ENCODE measurements at places on chromosomes 4 and X.

DNA sequence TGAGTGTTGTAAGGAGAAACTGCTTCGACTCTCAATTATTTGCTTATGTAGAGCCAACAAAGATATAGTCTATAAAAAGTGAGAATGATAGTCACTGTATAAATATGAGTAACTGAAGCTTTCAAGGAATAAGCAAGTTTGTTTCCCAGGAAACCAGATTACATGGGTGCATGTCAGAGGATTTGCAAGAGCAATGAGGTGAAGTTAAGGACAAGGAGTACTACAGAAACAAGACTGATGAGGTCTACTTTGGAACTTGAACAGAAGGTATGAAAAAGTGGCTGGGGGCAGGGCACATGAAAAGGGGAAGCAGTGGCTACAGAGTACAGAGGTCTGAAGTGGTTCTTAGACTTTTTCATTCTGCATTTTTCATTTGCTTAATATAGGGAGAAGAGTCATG lies 321.0 kb upstream of the CXXC4 start:
- no peak for DNase-seq

DNA sequence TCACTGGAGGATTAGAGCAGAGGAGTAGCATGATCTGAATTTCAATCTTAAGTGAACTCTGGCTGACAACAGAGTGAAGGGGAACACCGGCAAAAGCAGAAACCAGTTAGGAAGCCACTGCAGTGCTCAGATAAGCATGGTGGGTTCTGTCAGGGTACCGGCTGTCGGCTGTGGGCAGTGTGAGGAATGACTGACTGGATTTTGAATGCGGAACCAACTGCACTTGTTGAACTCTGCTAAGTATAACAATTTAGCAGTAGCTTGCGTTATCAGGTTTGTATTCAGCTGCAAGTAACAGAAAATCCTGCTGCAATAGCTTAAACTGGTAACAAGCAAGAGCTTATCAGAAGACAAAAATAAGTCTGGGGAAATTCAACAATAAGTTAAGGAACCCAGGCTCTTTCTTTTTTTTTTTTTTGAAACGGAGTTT lies 5.2 kb downstream of the HTT start:
- no peak for DNase-seq

- DNase-seq, result no peak
These were observed 5.5 kb downstream of the CAMK2D start for GRCh38 chr4:113756005-113756410.

DNA sequence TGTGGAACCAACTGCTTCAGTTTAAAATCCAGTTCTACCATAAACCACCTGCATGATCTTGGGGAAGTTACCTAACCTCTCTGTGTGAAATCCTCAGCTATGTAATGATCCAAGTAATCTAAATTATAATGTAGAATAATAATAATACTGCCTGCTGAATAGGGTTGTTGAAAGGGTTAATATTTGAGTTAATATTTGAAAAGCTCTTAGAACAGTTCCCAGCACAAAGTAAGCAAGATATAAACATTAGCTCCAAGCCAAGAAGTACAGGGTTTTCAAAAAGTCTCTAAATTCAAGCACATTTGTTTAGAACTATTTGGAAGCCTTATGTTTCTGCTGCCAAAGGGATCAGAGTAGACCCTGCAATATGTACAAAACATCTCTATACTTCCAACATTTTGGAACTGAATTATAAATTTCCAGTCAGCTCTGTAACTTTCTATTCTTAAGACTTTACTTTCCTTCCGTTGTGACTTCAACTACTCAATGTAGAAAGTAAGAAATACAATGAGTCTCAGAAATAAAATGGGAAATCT lies 76.7 kb upstream of the FAM9C start:
- DNase-seq, result no peak

- DNase-seq, result no peak
These were observed 366.5 kb upstream of the BOD1L1 start for GRCh38 chr4:13994016-13994415.

GRCh38 chrX:35726176-35726575 lies 72.0 kb upstream of the MAGEB16 start:
- DNase-seq, result no peak

- no peak for DNase-seq
These were observed 96.8 kb downstream of the FNIP2 start for GRCh38 chr4:158865520-158866177.

- DNase-seq, result no peak
These were observed 598 bp downstream of the MAOB start for GRCh38 chrX:43881410-43882293.

GRCh38 chr4:24557026-24558025 lies 27.0 kb downstream of the DHX15 start:
- no peak for DNase-seq

DNA sequence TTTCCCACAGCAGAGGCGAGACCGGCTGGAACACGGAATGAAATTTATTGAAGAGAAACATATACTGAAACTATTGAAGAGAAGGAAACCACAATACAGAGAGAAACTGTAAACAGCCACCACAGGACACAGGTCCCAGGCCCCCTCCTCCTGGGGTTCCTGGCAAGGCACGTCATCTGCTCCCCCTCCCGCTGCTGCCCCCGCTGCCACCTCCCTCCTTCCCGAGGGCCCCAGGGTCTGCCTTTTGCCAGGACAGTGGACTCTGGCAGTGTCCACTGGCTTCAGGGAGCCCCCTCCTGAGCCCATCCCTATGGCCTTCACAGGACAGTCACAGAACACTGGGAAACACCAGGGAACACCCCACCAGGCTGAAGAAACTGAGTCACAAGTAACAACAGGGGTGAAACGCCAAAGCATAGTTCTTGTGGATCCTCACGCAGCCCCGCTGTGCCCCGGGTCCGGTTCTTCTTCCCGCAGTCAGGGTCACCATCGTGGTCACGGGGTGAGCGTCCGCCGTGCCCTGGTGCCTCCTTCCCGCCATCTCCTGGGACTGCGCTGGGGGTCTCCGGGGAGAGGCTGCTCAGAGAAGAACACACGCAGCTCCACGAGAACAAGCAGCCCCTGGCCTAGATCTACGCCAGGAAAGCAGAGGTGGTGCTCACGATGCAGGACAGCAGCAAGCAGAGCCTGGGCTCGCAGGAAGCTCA lies 5.4 kb downstream of the PNMA6E start:
- DNase-seq, result no peak

DNA sequence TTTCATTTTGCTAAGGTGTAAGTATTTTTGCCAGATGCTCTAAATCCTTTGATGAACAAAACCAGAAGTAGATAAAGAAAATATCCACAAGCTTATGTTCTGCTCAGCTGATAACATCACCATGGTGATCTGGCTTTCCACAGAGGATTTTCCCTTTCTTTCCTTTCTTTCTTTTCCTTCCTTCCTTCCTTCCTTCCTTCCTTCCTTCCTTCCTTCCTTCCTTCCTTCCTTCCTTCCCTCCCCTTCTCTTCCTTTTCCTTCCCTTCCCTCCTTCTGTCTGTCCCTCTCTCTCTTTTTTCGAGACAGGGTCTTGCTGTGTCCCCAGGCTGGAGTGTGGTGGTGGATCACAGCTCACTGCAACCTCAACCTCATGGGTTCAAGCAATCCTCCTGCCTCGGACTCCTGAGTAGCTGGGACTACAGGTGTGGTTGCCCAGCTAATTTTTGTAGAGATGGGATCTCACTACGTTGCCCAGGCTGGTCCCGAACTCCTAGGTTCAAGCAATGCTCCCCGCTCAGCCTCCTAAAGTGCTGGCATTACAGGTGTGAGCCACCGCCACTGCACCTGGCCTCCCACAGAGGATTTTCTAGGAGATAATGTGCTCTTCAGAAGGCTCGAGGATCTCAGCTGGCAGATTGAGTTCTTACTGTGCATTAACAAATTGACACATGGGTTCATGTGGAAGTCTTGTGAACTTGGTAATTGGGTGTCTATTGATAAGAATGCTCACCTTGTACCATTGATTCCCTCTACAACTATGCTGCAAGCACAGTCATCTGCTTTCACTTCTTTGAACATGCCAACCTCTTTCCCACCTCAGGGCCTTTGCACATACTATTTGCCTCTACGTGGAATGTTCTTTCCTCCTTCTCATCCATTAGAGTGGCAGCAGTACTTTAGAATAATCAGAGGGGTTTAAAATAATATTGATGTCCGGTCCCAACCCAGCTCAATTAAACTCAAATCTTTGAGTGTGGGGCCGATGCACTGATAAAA lies 1.4 kb upstream of the RHOH start:
- no peak for DNase-seq

GRCh38 chr4:74038425-74039314 lies at the start of gene CXCL3:
CXCL3 (minus strand) TSS chr4:74038689; CDS start chr4:74038611, 78 bp downstream.
- DNase-seq, result no peak

GRCh38 chr4:8250227-8250626 lies 19.3 kb upstream of the HTRA3 start:
- DNase-seq, result no peak

DNA sequence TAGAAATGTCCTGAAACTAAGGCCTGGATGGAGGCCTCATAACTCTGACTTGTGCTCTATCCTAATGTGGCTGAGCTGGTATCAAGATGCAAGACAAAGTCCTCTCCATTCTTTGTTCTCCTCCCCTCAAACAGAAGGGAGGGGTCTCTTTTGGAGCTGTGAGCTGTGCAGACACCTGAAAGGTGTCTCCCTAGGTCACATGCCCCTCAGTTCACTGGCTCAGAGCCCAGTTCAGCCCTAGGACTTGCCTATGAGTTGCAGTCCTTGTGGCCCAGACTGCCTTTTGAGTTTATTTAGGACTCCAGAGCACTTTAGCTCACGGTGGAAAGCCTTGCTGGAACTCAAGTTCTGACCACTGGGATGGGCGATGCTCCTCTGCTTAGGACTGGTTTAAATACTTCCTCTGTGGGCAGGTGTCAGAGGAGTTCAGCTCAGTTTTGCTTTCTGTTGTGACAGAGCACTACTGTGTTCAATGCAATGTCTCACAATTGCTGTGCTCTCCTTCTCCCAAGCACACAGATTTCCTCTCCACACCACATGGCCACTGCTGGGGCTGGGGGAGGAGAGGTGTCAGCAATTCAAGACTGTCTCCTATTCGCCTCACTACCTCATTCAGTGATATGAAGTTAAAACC lies 84.8 kb upstream of the ZNF827 start:
- DNase-seq, result no peak

GRCh38 chr4:85062466-85062865 lies 96.0 kb upstream of the WDFY3 start:
- no peak for DNase-seq

GRCh38 chr4:93684571-93684970 lies 144.0 kb upstream of the ATOH1 start:
- DNase-seq, result no peak

GRCh38 chrX:54550821-54551220 lies 20.8 kb downstream of the GNL3L start:
- no peak for DNase-seq

GRCh38 chr4:138114434-138114833 lies 127.7 kb downstream of the SLC7A11 start:
- DNase-seq, result no peak

GRCh38 chr4:108529984-108530905 lies 90.1 kb upstream of the RPL34 start:
- DNase-seq, result no peak

DNA sequence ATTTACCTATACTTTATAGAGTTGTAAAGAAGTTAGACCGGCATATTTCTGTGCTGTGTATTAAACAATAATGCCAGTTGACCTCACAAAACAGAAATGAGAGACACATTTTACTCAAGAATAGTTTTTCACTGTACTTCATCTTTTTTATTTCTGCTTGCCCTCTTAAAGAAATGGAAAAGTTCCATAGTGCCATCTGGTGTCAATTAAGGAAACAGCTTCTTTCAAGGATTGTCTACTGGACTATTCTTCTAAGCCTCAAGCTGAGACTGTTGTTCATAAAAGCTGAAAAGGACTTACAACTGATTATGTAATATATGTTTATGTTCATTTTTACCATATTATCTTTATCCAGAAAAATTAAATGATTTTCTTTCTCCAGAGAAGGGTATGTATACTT lies 1523.7 kb downstream of the ARAP2 start:
- no peak for DNase-seq

- no peak for DNase-seq
These were observed 111.2 kb downstream of the CEP44 start for GRCh38 chr4:174394915-174395314.

GRCh38 chr4:152586668-152587067 lies 50.8 kb upstream of the FBXW7 start:
- DNase-seq, result no peak

GRCh38 chr4:133149932-133150471 lies 908 bp downstream of the PCDH10 start:
- DNase-seq, result no peak

- no peak for DNase-seq
These were observed 20.5 kb downstream of the HADH start for GRCh38 chr4:108010167-108010566.

DNA sequence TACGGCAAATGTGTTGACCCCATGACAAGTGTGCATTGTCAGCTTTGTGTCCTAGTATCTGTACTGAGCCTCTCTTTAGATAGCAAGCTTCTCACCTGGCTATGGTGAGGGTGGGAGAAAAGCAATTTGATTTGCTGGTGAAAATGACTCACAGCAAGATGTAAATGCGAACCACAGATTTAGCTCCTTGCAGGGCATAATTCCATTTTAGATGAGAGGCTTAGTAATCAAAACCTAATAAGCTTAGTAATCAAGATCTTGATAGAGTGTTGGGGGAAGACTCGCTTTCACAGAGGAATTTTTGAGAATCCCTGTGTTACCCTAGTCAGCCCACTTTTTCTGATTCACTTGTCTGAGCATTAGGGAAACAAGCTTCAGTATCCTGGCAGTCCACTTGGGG lies 7.7 kb upstream of the OCIAD2 start:
- no peak for DNase-seq

GRCh38 chr4:15535599-15535998 lies 65.9 kb downstream of the CC2D2A start:
- no peak for DNase-seq

DNA sequence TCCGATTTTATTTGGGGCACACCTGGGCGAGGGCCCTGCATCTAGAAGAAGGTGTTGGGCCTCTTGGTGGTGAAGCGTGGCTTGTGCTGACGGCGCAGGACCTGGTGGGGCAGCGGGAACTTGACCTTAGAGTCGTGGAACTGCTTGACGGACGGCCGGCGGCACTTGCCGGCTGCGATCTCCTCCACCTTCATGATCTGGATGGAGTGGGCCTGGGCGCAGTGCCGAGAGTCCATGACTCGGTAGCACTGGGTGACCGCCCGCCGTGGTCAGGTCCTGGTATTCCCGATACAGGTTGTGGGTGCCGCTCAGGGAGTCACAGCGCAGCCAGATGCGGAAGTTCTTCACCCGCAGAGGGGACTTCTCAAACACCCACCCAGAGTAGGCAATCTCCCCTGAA lies 56.8 kb upstream of the ALG13 start:
- no peak for DNase-seq

DNA sequence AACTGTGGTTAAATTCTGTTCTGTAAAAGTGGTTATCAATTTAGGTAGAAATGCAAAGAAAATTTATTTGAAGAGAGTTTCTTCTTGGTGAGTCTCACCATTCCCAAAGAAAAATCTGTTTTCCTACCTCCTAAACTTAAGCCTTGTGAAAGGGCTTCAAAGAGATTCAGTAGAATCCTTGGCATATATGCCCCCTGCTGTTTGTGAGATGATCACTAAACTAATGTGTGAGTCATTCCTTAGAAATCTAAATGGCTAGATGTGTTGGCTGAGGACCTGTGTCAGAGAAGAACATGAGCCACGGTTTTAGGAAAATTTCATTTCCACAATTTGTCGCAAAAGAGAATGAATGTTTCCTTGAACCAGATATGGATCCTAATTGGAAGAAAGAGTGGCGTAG lies 260.9 kb downstream of the SLC7A11 start:
- DNase-seq, result no peak
